Ovary (tissue), 10 donors: ENCODE measurements at places on chromosomes 5 and 9. TPM values are rescaled to one million over a fixed set of nuclear protein-coding genes. Genes with fewer than 3 reads are reported as not detected.

GRCh38 chr5:96995419-96995818 is 59.5 kb downstream of the LNPEP start:
- no peak for DNase-seq

The EIF4E1B gene
- total RNA-seq: not detected

The SPDL1 gene
- total RNA-seq: 5.7 TPM

DNA sequence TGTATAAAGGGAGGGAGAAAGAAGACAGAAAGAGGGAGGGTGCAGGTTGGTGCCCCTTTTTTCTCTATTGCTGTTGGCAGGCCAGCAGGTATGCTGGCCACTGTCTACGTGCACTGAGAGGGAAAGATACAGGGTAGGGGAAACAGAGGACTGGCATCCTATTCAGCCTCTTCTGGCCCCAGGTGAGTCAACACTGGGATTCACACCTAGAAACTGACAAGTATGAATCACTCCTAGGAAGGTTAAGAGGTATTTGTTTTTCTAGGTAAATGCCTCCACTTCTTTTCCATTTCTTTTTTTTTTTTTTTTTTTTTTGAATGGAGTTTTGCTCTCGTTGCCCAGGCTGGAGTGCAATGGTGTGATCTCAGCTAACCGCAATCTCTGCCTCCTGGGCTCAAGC is 2.8 kb upstream of the UBAP1 start:
- DNase-seq: no peak
